ENCODE measurements at places on chromosomes 5 and 9.

DNA sequence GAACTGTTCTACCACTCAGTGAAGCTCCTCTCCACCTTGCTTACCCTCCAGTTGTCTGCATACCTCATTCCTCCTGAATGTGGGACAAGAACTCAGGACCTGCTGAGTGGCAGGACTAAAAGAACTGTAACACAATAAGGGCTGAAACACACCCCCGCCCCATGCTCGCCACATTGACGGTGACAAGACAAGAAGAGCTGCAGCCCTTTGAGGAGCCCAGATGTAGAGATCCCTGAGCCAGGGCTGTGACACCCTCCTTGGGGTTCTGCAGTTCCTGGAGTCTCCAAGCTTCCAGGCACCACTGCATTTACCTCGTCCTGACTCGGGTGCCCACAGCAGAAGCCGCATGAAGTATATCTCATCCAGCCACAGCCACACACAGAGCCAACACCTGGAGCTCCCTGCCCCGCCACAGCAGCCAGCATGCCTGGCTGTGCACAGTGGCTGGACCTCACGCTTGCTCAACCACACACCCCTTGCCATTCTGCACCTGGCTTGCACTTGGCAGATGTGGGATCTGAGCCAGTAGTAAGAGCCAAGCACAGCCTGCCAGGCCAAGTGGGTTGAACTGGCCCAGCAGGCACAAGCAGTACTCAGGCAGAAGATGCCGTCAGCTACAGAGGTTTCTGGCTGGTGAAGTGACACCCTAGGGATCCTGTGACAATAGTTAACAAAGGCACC, 166.1 kb downstream of the RNF180 start:
- DNase-seq, result peak; percentile 93

DNA sequence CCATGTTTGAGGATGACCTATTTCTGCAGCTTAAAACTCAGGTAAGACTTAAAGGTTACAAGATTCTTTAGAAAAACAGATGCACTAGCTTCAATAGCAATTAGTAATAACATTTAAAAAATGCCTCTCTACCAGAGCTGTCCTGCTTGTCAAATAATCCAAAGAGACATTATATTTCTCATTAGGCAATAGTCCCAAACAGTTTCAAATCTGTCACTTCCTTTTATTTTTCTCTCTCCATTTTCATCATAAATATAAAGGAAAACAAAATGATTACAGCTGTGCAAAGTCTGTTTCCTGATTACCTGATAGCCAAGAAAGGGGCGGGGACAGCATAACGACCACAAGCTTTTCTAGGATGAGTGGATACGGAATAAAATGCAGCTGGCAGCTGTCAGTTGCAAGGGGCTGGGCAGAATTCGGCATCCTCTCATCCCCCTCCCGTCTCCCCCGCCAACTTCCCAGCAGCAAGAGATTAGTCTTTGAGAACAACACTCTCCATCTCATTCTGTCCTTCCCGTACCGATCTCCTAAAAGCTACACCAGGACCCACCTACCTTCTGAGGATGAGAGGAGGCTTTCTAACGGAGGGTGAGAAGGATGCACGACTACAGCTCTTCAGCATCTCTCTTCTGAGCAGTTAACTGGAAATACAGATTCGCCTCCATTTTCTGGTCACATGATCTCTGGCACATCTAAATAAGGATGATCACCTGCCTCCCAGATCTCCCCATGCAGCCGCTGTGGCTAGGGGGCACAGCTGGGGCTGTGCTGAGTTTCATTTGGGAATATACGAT, 72.5 kb upstream of the PCA3 start:
- DNase-seq, result no peak

DNA sequence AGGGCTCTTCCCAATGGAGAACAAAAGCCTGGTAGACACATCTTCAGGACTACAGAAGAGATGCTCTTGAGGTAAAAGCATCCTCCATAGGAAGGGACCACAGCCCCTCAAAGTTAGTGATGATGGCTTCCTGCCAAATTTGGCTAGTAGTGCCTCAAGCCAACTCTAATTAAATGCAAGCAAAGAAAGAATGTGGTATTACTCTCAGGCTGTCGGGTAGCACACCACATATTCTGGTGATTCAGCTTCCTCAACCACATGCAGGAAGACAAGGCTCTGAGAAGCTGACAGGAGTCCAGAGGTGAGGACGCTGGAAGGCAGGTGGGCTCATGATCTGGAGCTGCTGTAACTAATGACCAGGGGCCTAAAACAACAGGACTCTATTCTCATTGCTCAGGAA, 37.2 kb upstream of the S1PR3 start:
- DNase-seq, result no peak

- DNase-seq, result no peak
Observed at GRCh38 chr5:109407913-109408312, 1.9 kb downstream of the PJA2 start.

GRCh38 chr5:170368586-170368985, 20.6 kb downstream of the KCNMB1 start:
- DNase-seq, result no peak

DNA sequence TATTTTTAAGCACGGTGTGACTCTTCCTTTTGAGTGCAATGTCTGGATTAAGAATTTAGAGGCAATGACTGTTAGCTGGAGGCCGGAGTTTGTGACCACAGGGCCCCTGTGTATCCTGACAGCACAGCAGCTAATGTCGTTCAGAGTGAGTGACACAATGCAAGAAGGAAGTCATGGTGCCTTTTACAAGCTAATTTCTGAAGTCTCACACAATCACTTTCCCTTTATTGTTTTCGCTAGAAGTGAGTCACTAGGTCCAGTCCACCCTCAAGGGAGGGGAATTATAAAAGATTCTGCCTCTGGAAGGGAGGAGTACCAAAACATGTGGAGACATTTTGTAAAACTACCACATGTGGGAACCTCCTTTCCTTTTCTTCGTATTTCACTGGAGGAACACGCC, 185.5 kb upstream of the FGF10 start:
- no peak for DNase-seq

- no peak for DNase-seq
Observed at GRCh38 chr5:18699681-18700080, 1065.4 kb downstream of the TAF11L14 start.

DNA sequence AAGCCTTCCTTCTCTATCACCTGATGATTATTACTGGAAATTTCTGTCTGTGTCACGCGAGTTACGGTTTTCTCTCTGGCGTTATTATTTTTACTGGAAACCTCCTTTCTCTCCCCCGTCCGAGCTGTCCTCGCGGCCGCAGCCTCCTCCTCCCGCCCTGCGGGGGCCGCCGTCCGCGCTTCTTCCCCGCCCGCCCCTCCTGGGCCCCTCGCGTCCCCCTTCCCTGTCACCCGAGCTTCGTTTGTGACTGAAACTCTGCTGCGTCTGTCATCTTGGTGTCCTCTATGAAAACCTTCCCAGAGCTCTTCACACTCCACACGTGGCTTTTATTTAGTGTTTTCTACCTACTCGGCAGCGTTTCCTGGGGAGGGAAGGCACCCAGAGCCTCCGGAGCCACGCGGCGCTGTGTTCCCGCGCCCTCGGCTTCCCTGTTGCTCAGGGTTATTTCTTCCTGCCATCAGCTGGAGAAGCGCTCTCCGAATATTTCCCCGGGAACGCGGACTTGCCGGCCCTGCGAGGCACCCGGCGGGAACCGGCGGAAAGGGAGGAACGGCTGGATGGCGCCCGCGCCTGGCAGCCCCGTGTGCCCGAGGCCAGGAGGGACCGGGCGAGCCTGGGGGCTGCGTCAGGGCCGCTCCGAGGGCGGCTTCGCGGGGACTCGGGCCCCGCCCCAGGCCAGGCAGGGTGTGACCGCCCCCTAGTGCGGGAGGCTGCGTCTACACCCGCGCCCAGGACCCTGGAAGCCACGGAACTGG, 33.9 kb downstream of the TRIP13 start:
- peak; percentile 43 for DNase-seq

DNA sequence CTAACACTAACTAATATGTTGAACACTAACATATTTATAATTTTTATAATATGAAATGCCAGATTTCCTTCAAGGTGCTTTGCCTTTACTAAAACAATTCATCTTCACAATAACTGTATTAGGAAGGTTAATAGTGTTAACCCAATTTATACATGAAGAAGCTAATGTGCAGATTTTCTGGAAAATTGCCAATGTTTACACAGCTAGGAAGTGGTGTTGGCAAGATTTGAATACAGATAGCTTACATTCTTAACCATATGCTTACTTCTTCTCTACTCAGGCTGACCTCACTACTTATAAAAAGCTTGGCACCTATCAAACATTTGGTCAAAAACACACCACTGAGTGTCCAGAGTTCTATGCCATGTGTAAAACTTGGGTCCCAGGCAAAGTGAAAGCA, 445.4 kb upstream of the ITGA1 start:
- no peak for DNase-seq

- no peak for DNase-seq
Observed at GRCh38 chr5:72749362-72749997, 67.0 kb upstream of the TNPO1 start.

GRCh38 chr5:151167022-151167421, 9.4 kb upstream of the ANXA6 start:
- peak; percentile 4 for DNase-seq

- no peak for DNase-seq
Observed at GRCh38 chr5:151184316-151185042, 26.9 kb upstream of the ANXA6 start.

GRCh38 chr5:125295405-125295872, 549.0 kb upstream of the ZNF608 start:
- no peak for DNase-seq

DNA sequence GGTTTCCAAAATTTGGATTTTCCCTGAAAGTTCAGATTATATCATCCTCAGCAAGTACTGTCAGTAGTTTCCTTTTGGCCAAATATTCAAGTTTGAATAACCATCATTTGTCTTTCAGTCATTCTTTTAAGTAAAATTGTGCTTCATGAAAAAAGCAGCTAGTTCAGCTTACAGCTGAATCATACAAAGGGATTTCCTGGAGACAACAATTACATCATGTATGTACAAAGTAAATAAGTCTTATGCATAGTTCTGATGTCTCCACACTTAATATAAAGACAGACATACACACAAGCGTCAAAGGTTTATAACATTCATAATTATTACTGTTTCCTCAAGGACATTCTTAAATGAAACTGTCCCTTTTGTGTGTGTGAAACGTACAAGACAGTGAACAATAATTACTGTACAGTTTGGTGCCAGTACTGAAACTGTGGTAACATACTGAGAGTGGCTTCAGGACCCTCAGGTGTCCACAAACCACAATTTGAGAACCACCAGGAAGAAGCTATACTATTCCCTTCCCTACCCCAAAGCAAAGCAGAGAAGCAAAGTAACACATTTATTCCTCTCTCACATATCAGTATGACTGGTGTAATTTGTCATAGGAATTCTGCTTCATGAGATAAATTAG, 746.6 kb downstream of the TAF11L14 start:
- DNase-seq, result no peak

DNA sequence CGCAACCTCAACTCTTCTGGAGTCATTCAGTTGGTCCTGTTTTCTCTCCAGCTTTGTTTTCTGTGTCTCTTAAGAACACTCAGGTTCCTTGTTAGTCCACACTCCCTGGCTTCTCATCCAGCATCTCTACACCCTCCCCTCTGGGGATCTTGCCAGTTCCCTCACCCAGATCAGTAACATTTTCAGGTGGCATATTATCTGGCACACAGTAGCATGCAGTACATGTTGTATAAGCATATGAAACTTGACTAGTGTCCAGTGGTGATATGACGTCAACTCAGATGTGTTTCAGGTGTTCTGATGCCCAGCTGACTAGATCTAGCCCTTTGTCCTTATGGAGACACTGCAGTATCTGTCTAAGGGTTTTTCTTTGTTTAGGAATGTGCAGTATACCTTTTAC, 184.3 kb downstream of the ARHGAP26 start:
- DNase-seq, result peak; percentile 22

- DNase-seq, result no peak
Observed at GRCh38 chr5:181255276-181255675, 5.7 kb downstream of the TRIM52 start.

DNA sequence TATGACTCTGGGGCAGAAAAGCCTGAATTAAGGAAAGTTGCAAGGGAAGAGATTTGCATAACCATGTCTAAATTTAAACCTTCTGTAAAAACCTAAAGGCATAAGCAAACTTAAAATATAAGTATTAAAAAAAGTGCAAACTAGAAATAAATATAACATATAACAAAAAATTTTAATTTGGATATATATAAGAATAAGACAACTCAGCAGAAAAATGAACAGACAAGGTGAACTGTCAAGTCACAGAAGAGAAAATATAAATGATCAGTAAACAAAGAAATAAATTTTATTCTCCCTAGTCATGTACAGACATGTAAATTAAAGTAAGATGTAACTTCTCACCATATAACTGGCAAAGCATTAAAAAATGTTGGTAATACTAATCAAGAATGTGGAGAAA, 37.0 kb downstream of the C5orf22 start:
- DNase-seq, result no peak

DNA sequence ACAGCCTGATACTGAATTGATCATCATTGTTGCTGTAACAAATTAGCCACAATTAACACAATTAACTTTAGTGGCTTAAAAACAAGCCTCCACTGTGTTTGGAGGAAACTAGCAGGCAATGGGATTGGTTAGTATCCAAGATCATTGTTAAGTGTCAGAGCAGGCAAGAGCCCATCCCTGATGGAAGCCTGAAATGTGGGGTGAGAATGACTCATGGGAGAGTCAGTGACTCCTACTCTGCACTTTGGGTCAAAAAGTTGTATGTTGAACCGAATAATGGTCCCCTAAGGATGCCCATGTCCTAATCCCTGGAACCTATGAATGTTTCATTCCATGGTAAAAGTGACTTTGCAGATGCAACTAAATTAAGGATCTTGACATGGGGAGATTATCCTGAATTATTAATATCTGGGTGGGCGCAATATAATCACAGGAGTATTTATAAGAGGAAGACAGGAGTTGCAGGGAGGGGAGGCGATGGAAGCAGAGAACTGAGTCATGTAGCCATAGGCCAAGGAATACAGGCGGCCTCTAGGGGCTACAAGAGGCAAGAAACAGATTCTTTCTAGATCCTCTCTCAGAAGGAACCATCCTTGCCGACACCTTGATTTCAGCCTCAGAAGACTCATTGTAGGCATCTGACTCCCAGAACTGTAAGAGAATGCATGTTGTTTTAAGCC, 28.8 kb downstream of the ALG2 start:
- no peak for DNase-seq

GRCh38 chr9:38194870-38195269, 125.8 kb upstream of the SHB start:
- no peak for DNase-seq

- no peak for DNase-seq
Observed at GRCh38 chr5:40680741-40681362, 1.1 kb downstream of the PTGER4 start.

- no peak for DNase-seq
Observed at GRCh38 chr5:52838326-52839015, 50.8 kb downstream of the ITGA1 start.

GRCh38 chr9:120872791-120873502, 4.0 kb downstream of the PHF19 start:
- no peak for DNase-seq
